HT1080 (cell line): ENCODE measurements at places on chromosomes 16 and 17.

GRCh38 chr16:3065069-3065741 is at the start of gene IL32:
Gene IL32, plus strand, starts transcription at chr16:3065640. Its CDS starts 172 bp downstream, at chr16:3065812.
- DNase-seq = peak; percentile 37

GRCh38 chr17:76534831-76535732 is 2.4 kb downstream of the CYGB start:
- DNase-seq = no peak

- no peak for DNase-seq
These were observed 388.1 kb downstream of the SHISA9 start for GRCh38 chr16:13289515-13289914.

DNA sequence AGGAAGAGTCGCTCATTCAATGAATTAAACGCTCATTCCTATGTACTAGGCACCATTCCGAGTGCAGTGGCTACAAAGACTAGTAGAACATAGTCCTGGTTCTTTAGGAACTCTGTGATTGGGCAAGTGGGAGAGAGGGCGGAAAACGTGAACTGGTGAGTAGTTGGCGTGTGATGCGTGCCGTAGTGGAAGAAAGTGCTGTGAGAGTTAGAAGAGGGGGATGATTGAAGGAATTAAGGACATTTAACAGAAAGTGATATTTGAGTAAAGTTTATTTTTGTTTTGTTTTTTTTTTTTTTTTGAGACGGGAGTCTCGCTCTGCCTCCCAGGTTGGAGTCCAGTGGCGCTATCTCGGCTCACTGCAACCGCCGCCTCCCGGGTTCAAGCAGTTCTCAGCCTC is 7.9 kb upstream of the SLFN14 start:
- peak; percentile 35 for DNase-seq

- DNase-seq = no peak
These were observed 26.8 kb upstream of the GLG1 start for GRCh38 chr16:74633686-74634085.
